K562 (cell line): ENCODE measurements at places on chromosomes 1 and 21. TPM values are rescaled to one million over a fixed set of nuclear protein-coding genes. Genes with fewer than 3 reads are reported as not detected.

Gene HJV
- total RNA-seq: 2.1 and 2.9 TPM in 2 replicates

Gene SETD4
- 23.5 and 27.0 TPM in 2 replicates for total RNA-seq

Gene MTF2
- 65.2 and 73.5 TPM in 2 replicates for total RNA-seq

Gene KRTAP21-2
- not detected in 2 replicates for total RNA-seq

- no peak for DNase-seq
- no peaks in the 10 kb centered on the region for H3K27me3 ChIP-seq
- no peak overlapping the region for H3K4me3 ChIP-seq
- H3K4me1 ChIP-seq: no peaks in the 10 kb centered on the region; the same call in 2 of the 3 replicates
- H3K36me3 ChIP-seq: peaks cover 72% of the 10 kb centered on the region
- no peak overlapping the region for H3K27ac ChIP-seq
These were observed 10.3 kb downstream of the SPRTN start for GRCh38 chr1:231348442-231348841.

- no peaks in the 10 kb centered on the region for H3K36me3 ChIP-seq
- peaks cover 11% of the 10 kb centered on the region; the same call in 1 of the 2 replicates for H3K27me3 ChIP-seq
- H3K4me1 ChIP-seq: peaks cover 4% of the 10 kb centered on the region; the same call in 1 of the 2 replicates
- no peak for DNase-seq
- no peak overlapping the region for H3K27ac ChIP-seq
These were observed 145.6 kb downstream of the ZZZ3 start for GRCh38 chr1:77536813-77537212.

DNA sequence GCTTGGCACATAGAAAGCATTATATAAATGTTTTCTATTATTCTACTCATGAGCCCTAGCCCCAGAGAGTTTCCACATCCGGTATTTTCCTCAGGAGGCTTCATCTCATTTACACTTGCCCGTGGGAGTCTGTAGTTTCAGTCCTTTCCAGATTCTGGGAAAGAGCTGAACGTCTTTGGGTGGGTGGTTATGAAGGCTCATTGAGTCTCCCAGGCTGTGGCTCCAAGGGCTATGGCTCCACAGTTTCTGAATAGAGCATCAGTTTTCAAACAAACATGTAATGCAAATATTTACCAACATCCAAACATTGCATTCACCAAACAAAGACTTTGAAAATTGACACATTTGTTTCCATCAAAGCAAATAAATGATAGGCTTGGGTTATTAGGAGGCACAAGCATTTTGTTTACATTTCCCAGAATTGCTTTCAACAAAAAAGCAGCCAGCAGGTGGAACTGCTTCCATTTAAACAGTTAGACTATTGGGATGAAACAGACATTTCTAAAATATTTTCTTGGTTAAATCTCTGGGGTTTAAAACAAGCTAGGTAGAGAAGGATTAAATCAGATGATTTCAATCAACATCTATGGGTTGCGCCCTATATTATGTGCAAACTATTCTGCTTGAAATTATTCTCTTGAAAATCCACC lies 1.3 kb upstream of the LEMD1 start:
- H3K27ac ChIP-seq: no peak overlapping the region
- H3K27me3 ChIP-seq: peaks cover 38% of the 10 kb centered on the region
- DNase-seq: no peak
- no peak overlapping the region for H3K4me3 ChIP-seq
- H3K4me1 ChIP-seq: no peaks in the 10 kb centered on the region

- H3K27ac ChIP-seq: no peak overlapping the region
- H3K4me1 ChIP-seq: peaks cover 18% of the 10 kb centered on the region
- H3K4me3 ChIP-seq: no peak overlapping the region
These were observed 2.7 kb upstream of the LPGAT1 start for GRCh38 chr1:211833174-211833820.
